ENCODE measurements at places on chromosomes 4 and X. TPM values are rescaled to one million over a fixed set of nuclear protein-coding genes. Genes with fewer than 3 reads are reported as not detected.

Gene TIGD4
- 0.50 TPM for total RNA-seq

Gene C4orf50
- total RNA-seq, result not detected

Gene CYSLTR1
- 0.11 TPM for total RNA-seq

Gene ARSJ
- total RNA-seq, result 40.9 TPM

Gene DIPK2B
- total RNA-seq, result 0.11 TPM

Gene GPRASP1
- total RNA-seq, result 8.6 TPM

Gene RPS6KA6
- total RNA-seq, result 14.6 TPM

Gene FGB
- not detected for total RNA-seq
